ENCODE measurements at places on chromosomes 1 and 21.
A peak's percentile ranks its signal among the peaks of the same experiment; 100 is the strongest.

- DNase-seq, result no peak
Observed at GRCh38 chr1:1626207-1627141, 5.5 kb upstream of the MMP23B start.

DNA sequence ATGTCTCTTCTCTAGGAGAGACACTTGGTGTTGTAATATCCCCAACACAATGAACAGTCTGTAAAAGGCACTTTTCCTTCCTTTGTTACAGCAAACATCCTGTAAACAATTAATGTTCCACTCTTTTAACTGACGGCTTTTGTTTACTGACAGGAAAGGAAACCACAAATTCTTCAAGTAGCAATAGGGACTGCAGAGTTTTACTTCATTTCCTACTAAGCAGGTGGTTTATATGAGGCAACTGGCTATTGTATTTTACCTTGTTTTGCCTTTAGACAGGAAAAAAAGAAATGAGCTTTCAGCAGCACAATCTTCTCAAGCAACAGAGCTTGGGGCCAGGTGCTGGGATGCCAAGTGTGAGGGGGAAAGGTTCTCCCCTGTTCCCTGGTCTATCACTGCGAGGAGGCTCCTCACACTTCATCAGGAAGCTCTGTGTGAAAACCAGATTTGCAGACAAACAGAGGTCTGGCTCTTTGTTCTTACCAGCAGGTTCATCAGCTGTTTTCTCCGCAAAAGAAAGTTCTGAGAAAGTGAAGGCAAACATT is 51.2 kb downstream of the SIPA1L2 start:
- no peak for DNase-seq

GRCh38 chr1:217096200-217096599 is 373.0 kb upstream of the ESRRG start:
- no peak for DNase-seq

- DNase-seq, result no peak
Observed at GRCh38 chr21:33136847-33137502, 67.0 kb downstream of the OLIG1 start.

DNA sequence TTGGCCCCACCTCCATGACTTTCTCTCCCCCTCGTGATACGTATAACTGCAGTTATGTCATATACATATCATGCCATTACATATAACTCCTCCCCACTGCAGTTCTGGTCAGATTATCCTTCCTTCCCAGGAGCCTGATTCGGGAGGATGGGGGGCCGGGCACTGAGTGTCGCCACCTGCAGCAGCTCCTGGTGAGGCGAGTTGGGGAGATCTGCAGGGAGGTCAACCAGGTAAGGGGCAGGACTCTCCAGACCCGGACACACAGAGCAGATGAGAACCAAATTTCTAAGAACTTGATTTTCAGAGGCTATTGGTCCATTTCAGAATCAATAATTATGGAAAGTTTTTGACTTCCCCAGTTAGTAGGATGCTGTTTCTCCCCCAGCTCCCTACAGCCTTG is 19.5 kb downstream of the HYI start:
- DNase-seq, result no peak

DNA sequence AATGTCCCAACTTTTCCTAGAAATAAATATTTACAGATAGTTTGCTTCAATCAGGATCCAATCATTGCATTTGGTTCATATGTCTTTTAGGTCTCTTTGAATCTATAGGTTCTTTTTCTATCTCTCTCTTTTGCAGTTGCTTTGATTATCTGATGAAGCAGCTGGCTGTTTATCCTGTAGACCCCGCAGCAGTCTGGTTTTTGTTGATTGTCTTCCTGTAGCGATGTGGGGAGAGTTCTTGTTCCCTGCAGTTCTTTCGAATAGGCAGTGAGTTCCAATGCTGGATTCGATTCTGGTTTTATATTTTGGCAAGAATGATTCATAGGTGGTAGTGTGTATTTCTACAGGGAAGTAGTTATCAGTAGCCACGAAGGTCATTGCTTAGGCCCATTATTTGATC is 7.4 kb upstream of the MIXL1 start:
- DNase-seq, result no peak

- DNase-seq, result no peak
Observed at GRCh38 chr1:118254491-118255425, 69.7 kb upstream of the SPAG17 start.

DNA sequence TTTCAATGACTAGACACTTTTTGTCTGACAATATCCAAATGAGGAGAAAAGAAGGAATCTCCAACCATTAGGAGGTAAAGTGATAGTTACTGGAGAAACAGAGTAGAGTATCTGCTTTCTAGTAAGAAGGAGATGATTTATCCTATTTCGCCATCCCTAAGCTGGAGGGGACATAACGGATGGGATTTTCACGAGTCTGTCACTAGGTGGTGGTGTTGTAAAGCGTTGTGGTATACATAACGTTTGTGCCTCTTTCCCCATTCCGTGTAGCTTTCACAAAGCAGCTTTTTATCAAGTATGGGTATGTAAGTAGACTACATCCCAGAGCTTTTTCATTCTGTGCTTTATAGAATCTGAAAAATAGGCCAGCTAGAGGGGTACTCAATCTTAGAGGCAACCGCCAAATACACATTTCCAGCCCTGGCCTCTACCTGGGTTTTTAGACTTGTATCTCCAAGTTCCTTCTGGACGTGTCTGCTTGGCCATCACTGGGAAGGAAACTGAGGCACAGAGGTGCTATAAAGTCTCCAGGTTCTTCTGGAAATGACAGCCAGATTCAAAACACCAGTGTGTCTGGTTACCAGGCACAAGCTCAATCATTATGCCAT is 33.3 kb upstream of the FAM3B start:
- peak; percentile 62 for DNase-seq

GRCh38 chr1:3852711-3853485 is 4.1 kb downstream of the CEP104 start:
- DNase-seq, result no peak

DNA sequence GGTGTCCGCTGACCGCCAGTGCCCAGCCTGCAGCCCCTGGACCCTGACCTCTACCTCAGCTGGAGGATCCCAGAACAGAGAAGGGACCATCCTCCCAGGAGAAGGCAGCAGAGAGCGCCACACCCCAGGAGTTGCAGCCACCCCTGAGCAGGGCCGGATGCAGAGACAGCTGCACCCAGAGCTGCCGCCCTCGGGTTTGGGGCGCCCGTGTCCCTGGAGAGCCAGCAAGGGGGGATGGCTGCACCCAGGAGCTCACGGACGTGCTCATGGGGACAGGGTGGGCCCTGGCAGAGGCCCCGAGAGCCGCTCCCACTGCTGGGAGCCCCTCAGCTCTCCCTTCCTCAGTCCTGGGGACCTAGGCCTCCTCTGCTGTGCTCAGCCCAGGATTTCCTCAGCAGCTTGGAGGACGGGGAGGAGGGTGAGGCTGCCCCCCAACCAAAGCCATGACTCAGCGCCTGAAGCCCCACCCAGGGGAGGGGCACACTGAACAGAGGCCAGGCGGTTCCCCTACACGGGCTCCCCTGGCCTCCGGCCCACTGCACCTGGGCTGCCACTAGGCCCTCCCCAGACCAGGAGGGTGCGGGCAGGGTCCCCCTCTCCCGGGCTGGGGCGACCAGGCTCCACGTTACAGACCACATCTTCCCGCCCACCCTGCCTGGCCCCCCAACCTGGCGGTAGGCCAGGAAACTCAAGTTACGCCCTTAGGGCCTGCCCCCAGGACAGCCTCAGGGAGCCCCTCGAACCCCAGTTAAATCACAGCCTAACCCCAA is 2.2 kb downstream of the ACAP3 start:
- DNase-seq, result no peak

GRCh38 chr1:208154040-208154439 is 90.1 kb downstream of the PLXNA2 start:
- peak; percentile 88 for DNase-seq

- DNase-seq, result no peak
Observed at GRCh38 chr1:53473463-53473862, 14.3 kb downstream of the DMRTB1 start.
